ENCODE measurements at places on chromosomes 4 and X.

DNA sequence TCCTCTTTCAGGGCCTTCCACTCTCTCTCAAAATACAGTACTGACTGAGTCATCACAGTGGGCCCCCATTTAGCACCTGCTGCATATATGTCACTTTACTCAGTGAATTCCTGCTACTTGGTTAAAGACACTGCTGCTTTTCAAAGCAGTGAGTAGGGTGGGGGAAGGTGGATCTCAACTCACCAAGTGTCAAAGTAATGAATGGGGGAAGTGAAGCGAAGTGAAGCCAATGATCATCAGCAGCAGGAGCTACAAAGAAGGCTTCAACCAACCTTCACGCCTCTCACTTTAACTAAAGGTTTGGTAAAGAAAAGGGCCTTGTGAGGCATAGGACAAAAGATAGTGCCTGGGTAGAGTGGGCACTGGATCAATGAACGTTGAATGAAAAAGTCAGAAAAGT is 424.1 kb downstream of the SMARCA1 start:
- DNase-seq, result no peak

GRCh38 chr4:159353422-159354116 is 250.7 kb downstream of the RAPGEF2 start:
- DNase-seq, result no peak

DNA sequence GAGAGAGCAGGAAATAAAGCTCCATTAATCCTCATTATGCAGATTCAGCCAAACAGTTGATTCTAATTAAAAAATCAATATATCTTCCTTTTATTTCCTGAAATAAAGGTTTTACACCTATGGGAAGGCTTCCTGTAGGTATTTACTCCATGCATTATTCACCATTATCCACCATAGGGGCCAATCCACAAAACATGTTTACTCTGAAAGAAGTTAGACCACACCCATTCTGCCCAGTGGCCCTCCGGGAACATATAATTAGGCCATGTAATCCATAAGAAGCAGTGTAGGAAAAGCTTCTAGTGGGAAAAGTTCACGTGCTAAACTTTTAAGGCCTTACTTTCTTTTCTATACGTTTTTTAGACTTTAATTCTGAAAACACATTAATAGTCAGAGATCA is 57.7 kb downstream of the SAT1 start:
- no peak for DNase-seq

DNA sequence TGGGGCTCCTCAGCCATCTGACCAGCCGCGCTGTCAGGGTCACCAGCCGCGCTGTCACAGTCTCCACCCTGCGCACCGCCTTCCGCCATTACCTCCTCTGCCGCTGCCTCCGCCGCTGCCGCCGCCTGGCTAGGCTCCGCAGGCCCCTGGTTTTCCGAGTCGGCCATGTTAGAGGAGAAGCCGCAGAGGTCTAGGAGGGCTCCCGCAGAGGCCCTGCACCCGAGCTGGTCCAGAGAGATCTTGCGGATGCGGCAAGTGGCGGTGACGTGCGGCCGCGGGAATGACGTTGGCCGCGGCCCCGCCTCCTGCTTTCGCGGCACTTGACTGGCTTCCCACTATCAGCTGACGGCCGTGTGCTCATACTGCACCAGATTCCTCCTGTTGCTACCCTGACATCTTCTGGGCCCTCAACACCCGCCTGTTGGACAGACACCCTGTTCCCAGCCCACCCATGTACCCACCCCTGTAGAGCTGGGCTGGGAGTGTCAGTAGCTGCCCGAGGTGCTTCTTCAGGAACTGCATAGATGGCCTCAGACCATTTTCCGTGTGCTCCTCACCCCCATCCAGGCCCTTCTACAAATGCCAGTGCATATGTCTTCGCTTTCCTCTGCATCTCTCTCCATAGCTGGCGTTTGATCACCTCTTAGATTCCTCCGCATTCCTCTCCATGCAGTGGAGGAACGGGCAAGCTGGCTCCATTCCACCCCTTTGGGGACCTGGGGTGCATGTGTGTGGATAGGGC is at the start of gene NAP1L5:
Gene NAP1L5, minus strand, starts transcription at position 242 of the 742 bp plus-strand sequence. Its CDS starts 75 bp downstream, at position 167.
- DNase-seq, result peak; percentile 26

GRCh38 chrX:154136627-154137161 is 7.3 kb upstream of the OPN1LW start:
- no peak for DNase-seq

DNA sequence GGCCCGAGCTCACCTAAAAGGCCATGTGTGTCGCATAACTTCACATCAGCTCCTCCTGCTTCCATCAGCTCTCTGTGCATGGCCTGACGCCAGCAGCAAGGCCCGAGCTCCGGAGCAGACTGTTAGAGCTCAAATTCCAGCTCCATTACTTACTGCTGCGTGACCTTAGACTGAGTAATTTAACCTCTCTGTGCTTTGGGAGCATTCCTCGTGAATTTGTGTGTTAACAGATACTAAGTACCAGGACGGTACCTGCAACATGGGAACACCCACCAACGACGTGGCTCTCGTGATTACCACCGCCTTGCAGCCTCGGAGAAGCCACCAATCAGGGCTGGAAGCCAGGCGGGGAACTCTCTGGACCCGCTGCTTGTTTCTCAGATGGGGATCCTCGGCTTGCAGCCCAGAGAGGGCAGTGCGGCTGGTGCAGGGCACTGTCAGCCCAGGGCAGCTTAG is 12.9 kb downstream of the LETM1 start:
- DNase-seq, result peak; percentile 61

DNA sequence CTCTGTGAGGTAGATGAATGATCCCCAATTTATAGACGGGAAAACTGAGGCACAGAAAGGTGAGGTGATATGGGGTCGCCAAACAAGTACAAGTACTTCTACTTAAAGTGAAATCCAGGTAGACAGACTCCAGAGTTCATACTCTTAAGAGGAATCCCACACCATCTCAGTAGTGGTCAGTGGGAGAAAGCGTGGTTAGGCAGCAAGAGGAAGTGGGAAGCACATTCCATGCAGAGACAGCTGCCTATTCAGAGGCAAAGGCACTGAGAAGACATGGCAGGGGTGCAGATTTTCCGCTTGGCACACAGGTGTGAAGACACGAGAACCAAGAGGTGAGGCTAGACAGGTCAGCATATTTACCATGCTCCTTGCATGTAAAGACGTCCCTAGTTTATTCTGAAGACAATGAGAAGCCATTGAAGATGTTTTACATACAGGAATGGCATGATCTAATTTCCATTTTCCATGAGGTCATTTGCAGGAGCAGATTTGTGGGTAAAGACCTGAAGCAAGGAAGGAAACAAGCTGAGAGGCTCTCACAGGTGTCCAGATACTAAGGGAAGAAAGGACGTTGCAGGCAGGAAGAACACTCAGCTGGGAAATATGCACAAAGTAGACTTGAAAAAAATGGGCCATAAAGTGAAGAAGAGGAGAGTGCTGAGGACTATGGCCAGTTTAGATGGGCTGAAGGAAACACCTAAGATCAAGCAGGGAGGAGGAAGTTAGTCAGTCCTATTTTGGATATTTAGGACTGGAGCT is 17.3 kb upstream of the CLNK start:
- DNase-seq, result no peak

GRCh38 chr4:1008840-1009541 is 2.4 kb upstream of the FGFRL1 start:
- no peak for DNase-seq

DNA sequence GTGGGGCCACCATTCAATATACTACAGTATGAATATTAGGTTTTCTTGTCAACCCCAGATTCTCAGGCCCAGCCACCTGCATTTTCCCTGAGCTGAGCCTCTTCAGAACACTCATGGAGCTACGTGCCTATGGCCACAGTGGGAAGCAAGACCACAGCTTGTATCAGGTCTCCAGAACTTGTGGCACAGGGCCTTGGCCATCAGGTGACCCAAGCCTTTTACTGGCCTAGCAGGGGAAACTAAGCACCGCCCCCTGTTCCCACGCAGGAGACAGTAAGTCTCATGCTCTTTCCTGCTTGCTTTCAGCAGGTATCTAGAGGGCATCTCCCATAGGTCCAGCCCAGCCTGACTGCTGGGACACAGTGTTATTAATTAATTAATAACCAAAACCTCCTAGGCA is 138.4 kb upstream of the MAMLD1 start:
- no peak for DNase-seq

DNA sequence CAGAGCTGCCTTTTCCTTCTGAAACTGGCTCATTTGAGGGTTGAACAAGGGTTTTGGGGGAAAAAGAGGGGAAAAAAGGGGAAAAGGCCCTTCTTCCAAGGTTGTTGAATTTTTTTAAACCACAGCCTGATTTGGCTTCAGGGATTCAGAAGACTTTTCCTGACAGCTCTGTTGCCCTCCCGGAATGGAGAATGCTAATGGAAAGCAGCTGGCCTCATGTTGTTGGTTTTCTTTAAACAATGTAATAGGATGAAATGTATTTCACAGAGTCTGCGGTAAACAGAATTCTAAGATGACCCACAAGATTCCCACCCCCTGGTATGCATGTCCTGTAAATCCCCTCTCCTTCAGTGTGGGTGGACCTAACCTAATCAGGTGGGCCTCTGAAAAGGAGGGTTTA is 3.3 kb upstream of the KIAA1210 start:
- DNase-seq, result no peak
